ENCODE measurements at places on chromosomes 1 and 21.

DNA sequence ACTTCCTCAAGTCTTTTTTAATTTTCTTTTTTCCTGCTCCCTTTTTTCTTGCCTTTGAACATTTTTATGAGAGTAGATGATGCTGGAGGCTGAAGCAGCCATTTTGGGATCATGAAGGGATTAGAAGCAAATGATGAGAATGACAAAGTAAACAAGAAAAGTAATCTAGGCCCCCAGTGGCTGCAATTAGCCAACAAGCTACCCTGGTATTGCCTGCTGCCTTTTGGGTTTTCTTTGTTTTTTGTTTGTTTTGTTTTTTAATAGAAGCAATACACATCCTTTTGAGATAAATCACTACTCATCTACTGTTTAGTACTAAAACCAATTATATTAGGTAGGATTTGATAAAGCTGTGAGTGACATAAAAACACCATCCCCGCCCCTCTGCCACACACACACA lies 280.7 kb upstream of the ADGRL2 start:
- no peak for DNase-seq

DNA sequence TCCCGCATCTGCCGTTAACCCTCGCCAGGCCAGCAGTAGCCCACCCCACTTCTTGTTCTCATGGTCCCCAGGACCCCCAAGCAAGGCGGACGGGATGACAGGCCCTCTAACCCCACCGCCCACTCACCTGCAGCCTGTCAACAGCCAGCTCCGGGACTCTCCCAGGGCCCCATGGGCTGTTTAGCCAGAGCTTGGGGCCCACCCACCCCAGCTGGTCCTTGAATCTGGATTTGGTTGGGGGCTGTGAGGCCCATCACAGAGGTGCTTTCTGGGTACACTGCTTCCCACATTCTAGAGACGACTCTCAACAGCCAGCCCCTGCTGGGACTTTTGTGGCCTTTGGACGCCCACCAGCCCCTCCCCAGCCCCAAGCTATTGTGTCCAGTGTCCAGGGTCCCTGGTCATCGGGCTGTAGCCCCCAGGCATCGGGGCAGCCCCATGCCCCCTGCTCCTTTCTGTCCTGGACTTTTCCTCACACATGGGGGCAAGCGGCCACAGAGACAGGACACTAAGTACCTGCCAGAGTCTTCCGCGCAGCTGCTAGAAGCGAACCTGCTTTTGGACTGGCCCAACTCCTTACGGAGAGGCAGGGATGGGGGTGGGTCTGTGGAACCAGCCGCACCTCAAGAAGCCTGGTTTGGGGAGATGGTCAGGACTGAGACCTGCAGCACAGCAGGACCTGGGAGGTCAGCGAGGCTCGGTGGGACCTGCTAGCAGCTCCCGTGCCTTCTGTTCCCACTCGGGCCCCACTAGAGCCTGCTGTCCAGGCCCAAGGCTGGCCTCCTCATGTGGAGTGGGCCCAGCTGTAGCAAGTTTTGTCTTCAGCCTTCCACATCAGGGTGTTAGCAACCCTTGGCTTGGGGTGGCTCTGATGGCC lies 208.1 kb upstream of the VAMP3 start:
- no peak for DNase-seq

GRCh38 chr1:109113590-109114341 lies at the start of gene ELAPOR1:
Gene ELAPOR1 (plus strand): TSS chr1:109114115. CDS start chr1:109114184, 69 bp downstream.
- DNase-seq, result peak; percentile 73

DNA sequence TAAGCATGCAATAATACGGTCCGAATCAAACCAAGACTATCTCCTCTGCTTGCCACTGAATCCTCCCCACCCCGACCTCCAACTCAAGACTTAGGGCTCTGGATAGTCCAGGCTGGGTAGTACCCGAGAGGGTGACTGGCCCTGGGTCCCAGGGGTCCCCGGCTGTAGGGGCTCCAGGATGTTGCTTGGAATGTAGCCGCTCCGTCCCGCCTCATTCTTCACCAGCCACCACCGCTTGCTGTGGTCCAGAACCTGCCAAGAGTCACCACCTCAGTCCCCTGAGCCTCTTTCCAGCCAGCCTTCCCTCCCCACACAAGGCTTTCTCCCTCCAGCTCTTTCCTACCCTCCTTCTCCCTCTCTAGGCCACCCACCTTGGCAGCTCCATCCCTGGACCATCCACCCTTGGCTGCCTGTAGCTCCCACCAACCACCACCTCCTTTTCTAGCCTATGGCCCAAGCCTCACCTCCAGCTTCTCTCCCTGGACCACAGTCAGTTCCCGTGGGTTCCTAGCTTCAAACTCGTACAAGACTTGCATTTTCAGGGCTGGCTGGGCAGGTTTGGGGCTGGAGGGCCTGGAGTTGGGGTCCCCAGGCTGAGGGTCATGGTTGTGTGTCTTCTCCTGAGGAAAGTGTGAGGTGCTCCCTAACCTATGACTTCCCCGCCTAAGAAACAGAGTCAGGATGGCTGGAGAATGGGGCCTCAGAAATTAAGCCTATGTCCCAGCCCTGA lies 10.9 kb upstream of the GSTM3 start:
- DNase-seq, result no peak

DNA sequence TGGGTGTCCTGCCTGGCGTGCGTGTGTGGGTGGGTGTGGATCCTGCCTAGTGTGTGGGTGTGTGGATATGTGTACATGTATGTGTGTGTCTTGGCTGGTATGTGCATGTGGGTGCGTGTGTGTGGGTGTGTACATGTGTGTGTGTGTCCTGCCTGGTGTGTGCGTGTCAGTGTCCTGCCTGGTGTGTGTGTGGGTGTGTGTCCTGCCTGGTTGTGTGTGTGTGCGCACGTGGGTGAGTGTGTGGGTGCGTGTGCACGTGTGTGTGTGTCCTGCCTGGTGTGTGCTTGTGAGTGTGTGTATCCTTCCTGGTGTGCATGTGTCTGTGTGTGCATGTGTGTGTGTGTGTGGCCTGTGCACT lies 60.1 kb downstream of the PRDM16 start:
- DNase-seq, result no peak

DNA sequence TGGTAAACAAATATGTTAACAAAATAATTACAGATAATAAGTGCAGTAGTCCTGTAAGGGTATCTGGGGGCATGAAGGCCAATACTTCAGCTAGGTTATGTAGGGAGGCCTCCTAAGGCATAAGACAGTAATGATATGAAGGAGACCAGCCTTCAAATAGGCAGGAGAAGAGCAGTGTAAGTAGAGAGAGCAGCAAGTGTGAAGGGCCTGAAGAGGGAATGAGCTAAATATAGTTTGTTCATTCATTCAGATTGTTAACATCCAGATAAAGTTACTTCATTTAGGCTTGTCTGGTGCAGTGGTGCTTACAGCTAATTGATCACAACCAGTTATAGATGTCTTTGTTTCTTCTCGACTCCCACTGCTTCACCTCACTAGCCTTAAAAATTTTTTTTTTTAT lies 71.1 kb downstream of the EPB41 start:
- no peak for DNase-seq

DNA sequence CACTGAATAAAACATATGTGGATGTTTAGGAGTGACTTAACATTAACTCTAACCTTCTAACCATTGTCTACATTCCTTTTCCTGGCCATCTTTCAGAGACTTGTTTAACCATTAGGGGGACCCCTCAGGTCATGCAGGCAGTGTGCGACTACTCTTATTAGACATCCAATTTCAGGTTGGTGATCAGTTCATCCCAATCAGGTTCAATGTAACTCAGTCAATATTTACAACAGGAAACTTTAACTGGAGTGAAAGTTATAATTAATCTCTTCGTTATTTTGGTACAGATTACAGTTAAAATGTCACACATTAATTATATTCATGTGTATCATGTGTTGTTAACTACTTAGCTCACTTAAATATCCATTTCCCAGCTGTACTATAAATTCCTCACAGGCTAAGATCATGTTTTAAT lies 68.8 kb upstream of the RGS1 start:
- no peak for DNase-seq

- no peak for DNase-seq
Measured at GRCh38 chr1:216045400-216045799, 377.8 kb downstream of the USH2A start.

- no peak for DNase-seq
Measured at GRCh38 chr21:16841975-16842695, 670.7 kb upstream of the CXADR start.

DNA sequence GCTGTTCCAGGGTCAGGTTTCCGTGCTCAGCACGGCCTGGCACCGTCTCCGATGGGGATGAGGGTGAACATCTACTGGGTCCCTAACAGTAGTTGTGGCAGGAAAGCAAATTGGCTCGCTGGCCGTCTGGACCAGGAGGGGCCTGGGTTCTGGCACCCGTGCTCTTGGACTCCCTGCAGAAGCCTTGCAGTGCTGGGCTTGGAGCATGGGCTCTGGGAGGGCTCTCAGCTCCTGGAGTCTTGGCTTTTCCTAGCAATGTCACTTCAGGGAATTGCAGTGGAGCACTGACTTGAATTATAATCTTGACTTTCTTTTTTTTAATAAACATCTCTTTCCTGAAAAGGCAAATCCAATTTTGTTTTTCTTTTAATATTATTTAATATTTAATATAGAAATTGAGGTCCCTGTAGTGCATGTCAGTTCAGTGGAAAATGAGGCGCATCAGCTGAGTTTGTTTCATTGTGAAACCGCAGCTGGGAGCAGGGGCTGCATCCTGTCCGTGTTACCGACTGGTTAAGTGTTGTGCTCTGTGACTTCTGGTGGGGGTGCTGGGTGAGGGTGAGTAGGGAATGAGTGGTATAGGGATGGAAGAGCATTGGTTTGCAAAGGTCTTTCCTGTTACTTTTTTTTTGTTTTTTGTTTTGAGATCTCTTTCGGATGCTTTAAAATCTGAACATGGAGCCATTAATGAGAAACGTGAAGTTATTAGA lies 64.1 kb downstream of the PEX14 start:
- no peak for DNase-seq

- DNase-seq, result peak; percentile 24
Measured at GRCh38 chr1:147598621-147599361, 57.5 kb downstream of the BCL9 start.

GRCh38 chr1:203627851-203628200 lies 1.2 kb downstream of the ATP2B4 start:
- no peak for DNase-seq

GRCh38 chr1:243428617-243429342 lies 172.9 kb downstream of the SDCCAG8 start:
- DNase-seq, result no peak

GRCh38 chr21:29224006-29224405 lies 74.7 kb upstream of the BACH1 start:
- no peak for DNase-seq

DNA sequence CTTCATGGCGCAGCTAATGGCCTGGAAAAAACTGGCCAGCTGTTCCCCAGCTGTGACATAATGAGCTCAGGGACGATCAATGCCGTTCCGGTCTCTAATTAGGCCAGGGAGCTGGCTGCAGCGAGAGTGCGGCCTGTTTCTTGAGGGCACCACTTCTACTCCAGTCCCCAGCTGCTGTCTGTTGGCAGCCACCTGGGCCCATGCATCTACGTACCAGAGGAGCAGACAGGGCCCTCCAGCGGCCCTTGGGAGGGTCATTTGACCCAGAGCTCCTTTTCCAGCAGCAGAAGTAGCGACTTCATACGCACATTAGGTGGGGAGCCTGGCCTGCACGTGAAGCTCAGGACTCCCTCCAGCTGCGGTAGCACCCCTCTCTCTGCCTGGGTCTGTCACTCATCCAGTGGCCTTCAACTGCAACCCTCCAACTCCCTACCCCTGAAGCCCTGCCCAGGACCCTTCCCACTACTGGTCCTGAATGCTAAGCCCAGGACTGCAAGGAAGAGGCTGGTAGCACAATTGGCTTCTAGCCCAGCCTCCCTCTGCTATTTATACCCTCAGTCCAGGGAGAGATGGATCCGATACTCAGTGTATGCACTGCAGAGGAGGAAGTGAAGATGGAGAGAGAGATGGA lies 9.1 kb upstream of the GPR61 start:
- no peak for DNase-seq

DNA sequence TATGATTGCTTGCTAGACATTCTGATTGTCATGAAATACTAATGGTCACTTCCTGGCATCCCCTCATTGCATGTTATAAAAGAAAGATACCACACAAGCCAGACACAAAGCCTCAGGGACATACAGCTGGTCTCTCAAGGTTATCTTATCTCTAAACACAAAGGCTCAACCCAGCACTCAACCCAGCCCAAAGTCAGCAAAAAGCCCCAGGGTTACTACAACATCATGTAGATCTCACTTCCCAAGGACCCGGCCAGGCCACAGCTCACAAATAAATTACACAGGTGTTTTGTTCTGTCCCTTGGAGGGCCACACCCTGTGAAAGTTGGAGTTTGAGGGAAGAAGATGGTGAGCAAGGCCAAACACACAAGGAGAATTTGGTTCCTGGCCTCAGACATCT lies 109.7 kb upstream of the BARHL2 start:
- DNase-seq, result no peak

DNA sequence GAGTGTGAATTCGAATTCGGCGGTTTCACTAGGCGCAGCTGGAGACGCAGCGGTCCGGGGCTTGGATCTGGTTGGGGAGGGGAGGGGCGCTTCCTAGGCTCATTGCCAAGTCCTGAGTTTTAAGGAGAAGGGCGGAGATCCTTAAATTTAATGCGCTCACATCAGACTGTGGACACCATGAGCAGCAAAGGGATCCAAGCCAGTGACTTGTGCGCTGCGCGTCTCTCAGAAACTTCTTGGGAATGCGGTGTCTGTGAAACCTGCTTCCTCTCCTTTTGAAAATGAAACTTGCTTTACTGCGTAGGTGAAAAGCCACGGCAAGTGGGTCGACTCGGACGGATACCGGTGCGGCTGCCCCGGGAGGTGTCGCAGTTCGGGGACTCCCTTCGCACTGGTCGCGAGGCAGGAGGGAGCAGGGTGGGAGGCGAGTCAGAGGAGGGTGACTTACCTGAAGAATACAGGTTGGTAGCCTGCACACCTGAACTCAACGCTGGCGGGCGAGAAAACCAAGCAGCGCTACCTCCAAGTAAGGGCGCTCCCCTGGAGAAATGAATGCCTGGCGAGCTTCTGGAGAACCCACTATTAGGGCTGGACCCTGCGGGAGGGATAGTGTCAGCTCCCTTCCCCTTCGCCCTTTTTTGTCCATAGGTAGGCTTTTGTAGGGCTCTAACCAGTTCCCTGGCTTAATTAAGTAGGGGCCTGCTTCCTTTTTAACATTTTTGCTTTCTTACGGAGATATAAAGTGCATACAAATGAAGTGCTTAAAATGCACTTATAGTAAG lies 992 bp downstream of the TENT5C start:
- peak; percentile 5 for DNase-seq

GRCh38 chr1:9395018-9395417 lies 102.3 kb downstream of the SPSB1 start:
- DNase-seq, result no peak

DNA sequence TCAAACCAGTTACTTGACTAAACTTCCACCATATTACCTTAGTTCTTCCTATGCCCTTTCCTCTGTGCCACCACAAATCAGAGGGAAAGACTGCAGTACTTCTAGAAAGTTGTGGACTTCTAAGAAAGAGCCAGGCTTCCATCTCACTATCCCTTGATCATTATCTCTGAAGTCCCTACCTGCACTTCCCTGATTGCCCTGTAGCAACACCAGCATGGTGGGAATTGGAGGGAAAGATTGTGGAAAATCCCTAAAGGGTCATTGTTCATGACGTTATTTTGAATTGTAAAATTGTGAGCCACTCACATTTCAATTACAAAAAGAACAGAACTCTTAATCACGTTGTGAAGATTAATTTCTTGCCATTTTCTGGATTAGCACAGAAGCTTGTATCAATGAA lies 23.4 kb upstream of the KIAA1614 start:
- no peak for DNase-seq

Measured in stimulated activated CD4-positive, alpha-beta T cell treated with anti-CD3 and anti-CD28 coated beads, Interleukin-15, amount 100 ng/mL, for 1 hour (primary cell).